Left ventricle myocardium superior (tissue), 1 donor: ENCODE measurements at places on chromosomes 1 and 21. TPM values are rescaled to one million over a fixed set of nuclear protein-coding genes. Genes with fewer than 3 reads are reported as not detected.
A peak's percentile ranks its signal among the peaks of the same experiment; 100 is the strongest.

- DNase-seq, result peak; percentile 49
Measured at GRCh38 chr1:25246600-25247023, 642 bp downstream of the RSRP1 start.

GRCh38 chr1:10665930-10666850 is 130.3 kb downstream of the CASZ1 start:
- DNase-seq, result peak; percentile 90

DNA sequence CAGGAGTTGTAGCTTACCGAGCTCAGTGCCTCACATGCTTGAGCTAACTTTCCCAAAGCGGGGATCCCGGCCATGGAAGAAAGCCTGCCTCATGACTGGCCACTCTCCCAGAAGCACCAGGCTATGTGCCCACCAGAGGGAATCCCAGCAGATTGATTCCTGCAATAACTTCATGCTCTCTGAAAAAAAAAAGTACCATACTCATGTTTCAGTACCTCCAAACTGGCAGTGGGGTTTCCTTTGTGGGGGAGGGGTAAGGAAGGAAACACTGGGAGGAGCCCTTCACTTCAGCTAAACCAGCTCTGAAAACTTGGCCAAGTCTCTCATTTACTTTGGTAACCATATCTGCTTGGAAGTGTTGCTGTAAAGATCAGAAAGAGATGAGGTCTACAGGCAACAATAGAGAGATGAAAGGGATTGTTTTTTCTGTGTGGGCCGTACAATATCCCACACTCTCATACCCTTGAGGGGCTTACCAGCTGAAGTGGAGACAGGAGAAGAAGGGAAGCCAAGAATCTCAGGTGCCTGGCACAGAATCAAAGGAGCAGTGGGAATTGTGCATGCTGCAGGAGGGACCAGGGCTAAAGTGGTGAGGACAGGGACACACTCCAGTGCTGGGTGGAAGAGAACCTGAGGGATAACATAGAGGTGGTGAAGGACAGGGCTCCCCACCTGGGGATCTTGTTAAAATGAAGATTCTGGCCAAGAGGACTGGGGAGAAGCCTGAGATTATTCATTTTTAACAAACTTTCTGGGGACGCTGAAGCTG is 42.4 kb upstream of the TACSTD2 start:
- no peak for DNase-seq

DNA sequence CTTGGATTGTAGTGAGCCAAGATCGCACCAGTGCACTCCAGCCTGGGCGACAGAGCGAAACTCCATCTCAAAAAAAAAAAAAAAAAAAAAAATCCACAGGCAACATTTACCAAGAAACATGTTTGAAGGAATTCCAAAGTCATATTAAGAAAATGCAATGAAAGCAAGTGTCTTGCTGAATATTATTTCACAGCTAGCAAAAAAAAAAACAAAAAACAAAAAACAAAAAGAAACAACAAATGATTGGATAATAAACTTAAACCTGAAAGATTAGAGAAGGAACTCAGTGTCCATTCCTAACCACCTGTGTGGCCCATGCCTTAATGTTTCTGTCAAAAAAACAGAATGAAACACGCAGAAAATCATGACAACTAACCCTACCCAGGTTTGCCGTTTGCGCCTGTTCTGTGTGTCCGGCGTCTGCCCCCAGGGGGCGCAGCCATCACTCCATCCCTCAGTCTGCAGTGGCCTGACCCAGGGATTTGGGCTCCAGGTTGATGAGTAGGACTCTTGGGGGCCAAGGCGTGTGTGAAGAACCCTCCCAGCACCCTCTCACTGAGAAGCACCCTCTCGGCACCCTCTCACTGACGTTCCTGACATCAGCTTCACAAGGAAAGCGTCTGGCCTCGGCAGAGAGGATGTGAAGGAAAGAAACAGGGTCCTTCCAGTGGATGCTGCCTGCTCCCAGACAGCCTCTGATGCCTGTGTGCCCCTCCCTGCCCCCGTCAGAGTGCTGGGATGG is 19.2 kb upstream of the PTTG1IP start:
- DNase-seq, result peak; percentile 86

DNA sequence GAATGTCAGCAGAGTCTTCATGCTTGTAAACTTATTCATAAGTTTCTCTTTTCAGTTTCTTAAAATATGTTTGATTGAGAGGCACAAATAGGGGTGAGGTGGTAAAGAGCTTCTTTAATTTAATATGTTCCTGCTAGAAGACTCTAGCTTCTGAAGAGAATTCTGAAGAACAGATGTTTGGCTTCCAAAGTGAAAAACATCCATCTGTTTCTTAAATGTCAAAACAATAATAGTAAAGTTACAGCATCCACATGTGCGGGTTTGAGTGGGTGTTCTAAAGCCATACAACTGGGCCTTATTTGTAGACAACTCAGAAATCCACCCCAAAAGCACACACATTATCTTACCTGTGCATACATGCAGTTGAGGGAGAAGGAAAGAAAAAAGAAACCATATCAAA is 144.0 kb upstream of the ADGRL4 start:
- DNase-seq, result no peak

- no peak for DNase-seq
Measured at GRCh38 chr1:94110946-94111740, 9.8 kb downstream of the ABCA4 start.

DNA sequence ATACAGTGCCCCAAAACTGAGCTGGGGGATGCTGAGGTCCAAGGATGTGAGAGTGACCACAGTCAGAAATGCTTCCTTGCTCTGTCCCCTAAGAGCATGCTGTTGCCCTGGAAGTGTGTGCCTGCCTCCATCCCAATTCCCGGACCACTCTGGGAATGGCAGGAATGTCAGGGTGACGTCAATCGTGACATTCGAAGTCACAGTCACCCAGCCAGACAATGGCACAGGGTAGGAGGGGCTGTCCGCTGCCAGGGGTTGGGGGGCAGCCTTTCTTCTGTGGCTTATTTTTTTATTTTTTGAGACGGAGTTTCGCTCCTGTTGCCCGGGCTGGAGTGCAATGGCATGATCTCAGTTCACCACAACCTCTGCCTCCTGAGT is 22.3 kb downstream of the MEF2D start:
- no peak for DNase-seq

ZSWIM5 gene
- 0.84 TPM for total RNA-seq

VHLL gene
- total RNA-seq, result not detected

DNA sequence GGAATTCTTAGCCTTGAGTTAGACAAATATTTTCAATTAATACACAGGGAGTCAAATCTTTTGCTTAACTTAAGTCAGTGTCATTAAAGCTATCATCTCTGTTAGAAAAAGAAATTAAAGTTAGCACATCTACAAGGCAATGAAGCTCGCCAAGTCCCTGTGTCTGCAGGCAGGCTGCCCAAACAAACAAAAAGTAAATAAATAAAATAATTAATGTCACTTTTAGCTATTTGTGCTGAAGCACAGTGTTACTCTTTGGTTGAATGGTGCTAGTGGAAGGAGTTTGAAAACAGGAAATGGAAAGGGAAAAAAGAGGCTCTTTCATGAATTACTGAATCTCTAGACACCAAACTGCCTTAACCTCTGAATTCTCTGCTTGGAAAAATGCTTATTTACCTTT is 37.1 kb upstream of the COL11A1 start:
- DNase-seq, result no peak

GRCh38 chr1:209607795-209608178 is 24.3 kb downstream of the CAMK1G start:
- no peak for DNase-seq

DNA sequence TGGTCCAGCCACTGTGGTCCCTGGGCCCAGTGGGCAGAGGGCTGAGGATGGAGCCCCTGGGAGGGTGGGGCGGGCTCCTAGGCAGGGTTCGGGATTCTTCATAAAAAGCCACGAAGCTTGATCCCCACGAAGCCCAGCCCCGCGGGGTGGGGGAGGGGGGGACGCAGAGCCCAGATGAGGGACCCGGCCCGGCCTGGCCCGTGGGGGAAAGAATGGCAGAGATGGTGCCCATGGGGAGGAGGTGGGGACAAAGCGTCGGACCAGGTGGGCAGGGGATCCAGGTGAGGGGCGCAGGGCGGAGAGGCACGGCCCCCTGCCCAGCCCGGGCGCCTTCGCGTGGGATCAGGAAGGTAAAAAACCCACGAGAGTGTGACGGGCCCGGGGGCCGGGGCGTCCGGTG is 6.0 kb upstream of the SMIM12 start:
- peak; percentile 41 for DNase-seq

DNA sequence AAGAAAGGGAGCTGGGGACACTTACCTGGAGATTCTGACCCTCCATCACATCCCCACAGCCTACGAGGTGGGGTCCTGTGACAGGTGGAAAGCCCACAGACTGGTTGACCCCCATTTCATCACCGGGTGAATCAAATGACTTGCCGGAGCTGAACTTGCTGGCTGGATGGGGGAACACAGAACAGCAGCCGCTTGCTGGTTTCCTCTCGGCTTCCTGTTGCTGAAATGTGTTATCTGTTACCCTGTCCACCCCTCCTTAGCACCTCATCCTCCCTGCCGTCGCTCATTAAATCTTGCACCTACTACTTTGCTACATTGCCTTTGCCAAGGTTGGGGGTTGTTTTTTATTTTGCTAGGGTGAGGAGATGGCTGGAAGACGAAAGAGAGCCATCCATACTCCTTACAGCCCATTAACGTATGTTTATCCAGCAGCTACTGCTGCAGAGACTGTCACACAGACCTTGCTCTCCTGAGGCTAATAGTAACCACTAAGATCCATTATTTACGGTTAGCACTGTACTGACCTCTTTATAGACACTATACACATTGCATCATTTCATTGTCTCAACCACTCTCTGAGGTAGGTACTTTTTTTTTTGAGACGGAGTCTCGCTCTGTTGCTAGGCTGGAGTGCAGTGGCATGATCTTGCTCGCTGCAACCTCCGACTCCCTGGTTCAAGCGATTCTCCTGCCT is 7.0 kb downstream of the PAFAH2 start:
- no peak for DNase-seq

LRRC53 gene
- total RNA-seq, result not detected

DNA sequence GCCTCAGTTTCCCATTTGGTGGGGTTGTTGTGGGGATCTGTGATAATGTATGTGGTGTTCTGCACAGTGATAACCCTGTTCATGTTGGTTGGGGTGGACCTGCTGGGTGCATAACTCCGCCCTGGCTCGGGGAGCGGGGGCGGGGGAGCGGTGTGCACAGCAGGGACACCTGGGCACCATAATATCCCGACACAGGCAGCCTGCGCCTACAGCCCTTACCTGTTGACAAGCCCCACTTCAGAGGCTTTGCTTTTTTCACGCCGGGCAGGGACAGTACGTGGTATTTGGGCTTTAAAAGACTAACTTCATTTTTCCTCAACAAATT is 48.0 kb upstream of the ACOT11 start:
- DNase-seq, result no peak

DNA sequence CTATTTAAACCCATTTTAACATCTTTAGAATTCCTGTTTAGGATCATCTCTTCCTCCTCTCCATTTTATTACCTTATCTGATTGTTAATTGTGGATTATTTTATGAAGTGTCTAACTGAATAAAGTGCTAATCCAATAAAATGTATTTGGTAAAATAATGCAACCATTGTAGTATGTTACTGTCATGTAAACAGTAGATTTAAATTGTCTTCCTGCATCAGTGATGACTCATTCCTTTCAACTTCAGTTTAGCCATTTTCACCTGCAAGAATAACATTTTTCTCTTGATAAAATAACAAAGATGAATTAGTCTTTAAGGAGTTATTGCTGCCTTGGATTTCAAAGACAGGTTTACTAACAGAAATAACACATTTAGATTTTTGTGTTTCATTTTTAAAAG is 5.4 kb downstream of the PPP2R5A start:
- no peak for DNase-seq

GRCh38 chr1:219020846-219021245 is 152.8 kb upstream of the LYPLAL1 start:
- no peak for DNase-seq

DNA sequence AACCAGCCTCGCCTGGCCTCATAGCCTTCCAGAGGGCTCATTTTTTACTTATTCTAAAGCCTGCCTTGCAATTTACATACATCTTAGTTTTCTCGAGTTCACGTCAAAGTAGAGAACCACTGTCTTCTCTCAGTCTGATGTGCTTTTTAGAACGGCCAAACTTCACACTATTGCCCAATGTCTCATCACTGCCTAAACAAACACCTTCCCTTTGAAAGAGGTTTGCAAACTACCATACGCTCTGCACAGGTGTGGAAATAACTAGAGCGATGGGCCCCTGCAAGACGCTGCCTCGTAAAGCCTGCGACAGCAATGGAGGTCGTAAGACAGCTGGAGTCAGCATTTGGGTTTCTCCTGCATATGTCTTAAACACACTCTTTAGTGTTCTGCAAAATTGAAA is 22.6 kb downstream of the PRDM15 start:
- DNase-seq, result no peak

DNA sequence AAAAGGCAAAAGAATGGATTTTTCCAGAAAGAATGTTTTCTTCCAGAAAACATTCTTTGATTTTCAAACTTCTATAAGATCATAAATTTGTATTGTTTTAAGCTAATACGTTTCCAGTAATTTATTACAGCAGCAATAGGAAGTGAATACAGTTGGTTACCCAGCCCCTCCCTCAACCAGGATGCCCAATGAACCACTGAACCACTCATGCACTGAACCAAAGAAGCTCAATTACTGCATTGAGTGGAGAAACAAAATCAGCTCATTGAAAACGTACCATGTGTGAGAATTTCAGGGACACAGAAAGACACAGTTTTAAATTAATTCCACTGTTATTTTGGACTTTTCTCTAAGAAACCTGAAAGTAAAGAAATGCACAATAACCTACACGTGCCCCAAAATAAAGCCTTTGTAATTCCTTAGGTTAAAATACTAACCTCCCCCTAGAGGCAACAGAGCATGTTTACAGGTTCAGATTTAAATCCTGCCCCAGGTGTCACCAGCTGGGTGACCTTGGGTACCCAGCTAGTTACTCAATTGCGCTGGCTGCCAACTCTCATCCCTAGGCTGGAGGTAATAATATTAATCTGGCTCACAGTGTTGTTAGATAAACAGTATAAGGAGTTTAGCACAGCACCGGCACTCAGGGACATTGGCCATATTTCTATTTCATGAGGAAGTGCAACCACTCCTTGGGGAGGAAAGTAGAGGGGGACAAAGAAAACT is 111.7 kb downstream of the NMNAT2 start:
- DNase-seq, result peak; percentile 65

PLA2G2C gene
- not detected for total RNA-seq
